HFF-Myc (cell line): ENCODE measurements at places on chromosomes 5 and 9.
A peak's percentile ranks its signal among the peaks of the same experiment; 100 is the strongest.

- no peak for DNase-seq
These were observed 28.5 kb downstream of the TBC1D2 start for GRCh38 chr9:98226957-98227356.

GRCh38 chr9:4090491-4090890, 209.4 kb downstream of the GLIS3 start:
- DNase-seq = no peak

GRCh38 chr5:35188031-35188457, 42.2 kb downstream of the PRLR start:
- no peak for DNase-seq

- DNase-seq = no peak
These were observed 43.2 kb upstream of the UGCG start for GRCh38 chr9:111853450-111853827.

GRCh38 chr5:96703995-96704394, 41.8 kb downstream of the CAST start:
- DNase-seq = no peak

DNA sequence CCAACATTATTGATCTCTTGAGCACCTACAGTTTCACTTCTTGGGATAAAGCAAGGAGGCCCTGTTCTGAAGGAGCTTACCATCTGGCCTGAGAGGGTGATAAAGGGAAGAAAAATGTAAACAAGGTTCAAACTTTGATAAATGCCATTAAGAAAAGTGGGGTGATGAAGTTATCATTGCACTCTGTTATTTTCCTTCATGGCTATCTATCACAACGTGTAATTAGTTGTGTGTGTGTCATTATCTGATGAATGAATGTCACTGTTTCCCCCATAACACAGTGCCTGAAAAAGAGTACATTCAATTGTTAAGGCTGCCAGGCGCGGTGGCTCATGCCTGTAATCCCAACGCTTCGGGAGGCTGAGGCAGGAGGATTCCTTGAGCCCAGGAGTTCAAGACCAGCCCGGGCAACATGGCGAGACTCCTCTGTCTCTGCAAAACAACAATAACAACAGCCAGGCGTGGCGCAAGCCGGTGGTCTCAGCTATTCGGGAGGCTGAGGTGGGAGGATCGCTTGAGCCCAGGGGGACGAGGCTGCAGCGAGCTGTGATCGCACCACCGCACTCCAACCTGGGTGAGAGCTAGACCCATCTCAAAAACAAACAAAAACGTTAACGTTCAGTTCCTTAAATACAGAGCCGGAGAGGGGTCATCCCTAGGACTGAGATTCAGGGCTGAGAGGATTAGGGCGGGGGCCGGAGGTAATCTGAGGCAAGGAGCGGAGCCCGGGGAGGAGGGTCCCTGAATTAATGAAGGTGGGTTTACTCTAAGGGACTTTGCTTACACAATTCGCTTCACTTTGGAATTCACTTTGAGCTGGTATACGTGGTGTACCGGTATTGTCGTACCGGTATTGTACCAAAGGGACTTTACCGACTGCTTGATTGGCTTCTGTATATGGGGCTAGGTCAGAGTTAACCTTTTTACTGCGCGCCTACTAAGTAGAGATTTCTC, 917 bp downstream of the NHP2 start:
- DNase-seq = no peak

DNA sequence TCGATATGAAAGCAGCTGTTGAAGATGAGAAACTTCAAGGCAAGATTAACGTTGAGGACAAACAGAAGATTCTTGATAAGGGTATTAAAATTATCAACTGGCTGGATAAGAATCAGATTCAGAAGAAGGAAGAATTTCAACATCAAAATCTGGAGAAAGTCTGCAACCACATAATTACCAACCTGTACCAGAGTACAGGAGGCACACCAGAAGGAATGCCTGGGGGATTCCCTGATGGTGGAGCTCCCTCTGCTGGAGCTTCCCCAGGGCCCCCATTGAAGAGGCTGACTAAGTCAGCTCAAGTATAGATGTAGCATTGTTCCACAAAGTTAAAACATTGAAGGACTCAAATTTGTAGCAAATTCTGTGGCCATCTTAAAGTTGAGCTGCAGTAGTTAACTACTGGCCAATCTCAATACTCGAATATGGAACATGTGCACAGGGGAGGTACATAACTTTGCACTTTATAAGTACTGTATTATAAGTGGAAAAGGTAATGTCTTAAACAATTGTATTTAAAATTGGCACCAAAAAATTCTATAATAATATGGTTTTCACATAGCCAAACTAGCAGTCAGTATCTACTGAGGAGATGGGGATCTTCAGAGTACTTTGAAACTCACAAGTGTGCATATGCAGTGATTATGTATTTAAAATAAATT, 237.5 kb downstream of the CHSY3 start:
- peak; percentile 11 for DNase-seq

DNA sequence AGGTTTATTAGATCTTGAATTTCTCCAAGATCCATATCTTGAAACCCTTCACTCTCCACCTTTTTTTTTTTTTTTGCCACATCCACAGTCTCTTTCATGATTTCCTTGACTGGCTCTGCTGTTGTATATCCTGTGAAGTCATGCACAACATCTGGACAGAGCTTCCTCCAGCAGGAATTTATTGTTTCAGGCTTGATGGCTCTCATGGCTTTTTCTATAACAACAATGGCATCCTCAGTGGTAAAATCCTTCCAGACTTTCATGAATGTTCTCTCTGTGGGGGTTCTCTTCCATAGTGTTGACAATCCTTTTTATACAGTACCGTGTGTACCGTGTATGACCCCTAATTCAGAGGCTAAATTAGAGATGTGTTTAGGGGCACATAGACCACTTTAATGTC, 24.0 kb downstream of the RANBP17 start:
- DNase-seq = peak; percentile 21

DNA sequence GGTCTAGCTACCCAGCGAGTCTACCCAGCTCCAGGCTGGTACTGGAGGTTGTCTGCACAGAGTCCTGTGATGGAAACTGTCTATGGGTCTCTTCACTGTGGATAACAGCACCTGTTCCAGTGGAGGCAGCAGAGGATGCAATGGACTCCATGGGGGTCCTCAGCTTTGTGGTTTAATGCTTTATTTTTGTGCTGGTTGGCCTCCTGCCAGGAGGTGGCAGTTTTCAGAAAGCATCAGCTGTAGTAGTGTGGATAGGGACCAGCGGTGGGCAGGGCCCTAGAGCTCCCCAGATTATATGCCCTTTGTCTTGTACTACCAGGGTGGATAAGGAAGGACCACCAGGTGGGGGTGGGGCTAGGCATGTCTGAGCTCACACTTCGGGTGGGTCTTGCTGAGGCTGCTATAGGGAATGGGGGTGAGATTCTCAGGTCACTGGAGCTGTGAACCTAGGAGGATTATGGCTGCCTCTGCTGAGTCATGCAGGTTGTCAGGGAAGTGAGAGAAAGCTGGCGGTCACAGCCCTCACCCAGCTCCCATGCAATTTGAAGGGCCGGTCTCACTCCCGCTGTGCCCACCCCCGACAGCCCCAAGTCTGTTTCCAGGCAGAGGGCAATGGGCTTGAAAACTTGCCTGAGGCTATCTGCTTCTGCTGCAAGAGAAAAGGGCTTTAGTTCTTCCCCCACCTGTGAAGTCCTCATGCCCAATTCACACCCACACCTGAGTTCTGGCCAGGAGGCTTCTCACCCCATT, 397.1 kb downstream of the TLE1 start:
- no peak for DNase-seq

- DNase-seq = no peak
These were observed 19.9 kb downstream of the RXRA start for GRCh38 chr9:134346151-134346550.

DNA sequence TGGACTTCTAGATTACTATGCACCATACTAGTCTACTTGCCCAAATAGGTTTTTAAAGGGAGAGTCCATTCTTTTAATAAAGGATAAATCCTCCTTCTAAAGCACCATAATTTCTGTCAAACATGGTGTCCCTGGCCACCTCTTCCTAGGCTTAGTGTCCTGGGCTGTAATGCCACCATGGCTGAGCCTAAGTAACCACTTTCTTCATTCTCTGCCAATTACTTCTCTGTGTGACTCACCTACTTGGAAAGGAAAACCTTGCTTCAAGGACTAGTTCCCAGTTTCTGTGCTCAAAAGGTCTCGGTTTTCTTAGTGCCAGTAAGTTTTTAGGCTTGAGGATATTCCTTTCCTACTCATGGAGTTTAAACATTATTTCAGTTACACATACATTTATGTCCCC, 273.4 kb downstream of the DENND1A start:
- DNase-seq = no peak

DNA sequence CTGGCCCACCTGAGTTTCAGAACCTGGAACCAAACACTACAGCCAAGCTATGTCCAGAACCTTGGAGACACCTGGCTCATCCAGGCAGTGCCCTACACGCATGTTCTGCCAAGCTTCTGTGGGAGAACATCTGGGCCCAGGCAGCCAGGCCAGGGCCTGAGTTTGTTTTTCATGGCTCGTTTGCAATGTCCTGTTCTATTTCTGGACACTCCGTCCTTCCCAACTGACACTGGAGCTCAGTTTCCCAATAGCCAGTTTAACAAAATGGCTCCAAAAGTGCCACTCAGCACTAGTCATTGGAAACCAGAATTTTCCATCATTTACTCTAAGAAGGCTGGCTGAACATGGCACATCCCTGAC, 38.6 kb downstream of the SH3RF2 start:
- no peak for DNase-seq

DNA sequence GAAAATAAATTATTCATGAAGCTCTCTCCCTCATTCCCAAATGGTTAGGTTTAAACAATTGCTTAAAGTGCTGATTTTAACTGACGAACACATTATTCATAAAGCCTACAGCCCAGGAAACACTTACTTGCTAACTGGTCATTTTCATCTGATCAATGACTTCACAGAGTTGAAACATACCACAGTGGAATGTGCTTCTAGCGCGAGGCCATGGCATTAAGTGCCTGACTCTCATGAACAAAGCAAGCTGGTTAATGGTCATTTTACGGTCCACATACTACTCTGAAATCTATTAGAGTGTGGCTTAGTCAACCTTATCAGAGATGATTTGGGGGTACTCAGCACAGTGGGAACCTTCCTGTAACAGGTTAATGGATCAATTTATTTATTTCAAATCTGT, 114.6 kb downstream of the MED27 start:
- no peak for DNase-seq

DNA sequence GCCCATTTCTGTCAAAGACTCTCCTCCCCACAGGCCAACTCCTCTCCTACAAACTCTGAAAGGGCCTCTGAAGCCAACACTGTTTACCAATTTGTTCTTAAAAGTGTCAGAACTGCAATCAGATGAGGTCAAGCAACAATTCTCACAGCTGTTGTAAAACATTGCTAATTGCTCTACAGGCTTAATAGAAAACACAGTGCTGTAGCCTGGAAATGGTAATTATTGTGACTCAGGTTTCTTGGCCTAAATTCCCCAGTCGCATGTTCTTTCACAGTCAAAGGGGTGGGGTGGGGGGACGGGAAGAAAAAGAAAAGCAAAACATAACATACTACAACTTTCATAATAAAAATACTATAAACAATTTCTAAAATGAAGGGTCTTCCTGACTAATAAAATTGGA, 343.2 kb downstream of the DMAC1 start:
- no peak for DNase-seq

- no peak for DNase-seq
These were observed 13.8 kb upstream of the TMEM245 start for GRCh38 chr9:109133533-109133932.

- DNase-seq = no peak
These were observed 19.2 kb downstream of the TAS2R1 start for GRCh38 chr5:9610969-9611368.

DNA sequence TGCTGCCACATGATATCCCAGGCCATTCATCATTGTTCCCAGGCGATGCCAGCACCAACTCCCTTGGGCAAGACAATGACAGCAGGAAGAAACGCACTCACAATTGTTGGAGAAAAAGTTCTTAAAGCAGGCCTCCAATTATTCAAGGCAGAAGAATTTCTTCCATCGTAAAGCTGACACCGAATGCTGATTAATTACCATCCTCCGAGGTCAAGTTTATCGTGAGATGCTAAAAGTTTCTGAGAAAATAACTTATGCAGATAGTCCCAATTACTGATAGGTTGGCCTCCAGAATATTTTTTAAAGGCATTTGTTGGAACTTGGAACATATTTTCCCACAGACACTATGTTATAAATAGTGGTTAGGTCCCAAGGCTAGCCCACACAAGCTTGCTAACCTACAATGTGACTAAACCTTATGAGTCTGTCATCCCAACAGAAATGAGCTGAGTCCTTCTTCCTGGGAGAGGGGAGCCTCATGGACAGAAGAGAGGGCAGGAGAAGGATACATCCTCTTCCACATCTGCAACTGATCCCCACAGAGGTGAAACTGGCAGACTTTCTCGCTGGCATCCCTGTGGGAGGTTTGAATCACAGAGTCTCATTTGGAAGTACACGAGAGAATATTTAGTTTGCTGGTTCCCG, 202.4 kb upstream of the TBC1D2 start:
- no peak for DNase-seq

GRCh38 chr5:53045263-53045662, 56.1 kb downstream of the ITGA2 start:
- no peak for DNase-seq

- no peak for DNase-seq
These were observed 58.9 kb downstream of the TTC39B start for GRCh38 chr9:15248081-15248480.

GRCh38 chr5:132877938-132878337, 4.5 kb downstream of the LEAP2 start:
- DNase-seq = no peak

GRCh38 chr5:35835796-35836742, 20.6 kb upstream of the IL7R start:
- no peak for DNase-seq

DNA sequence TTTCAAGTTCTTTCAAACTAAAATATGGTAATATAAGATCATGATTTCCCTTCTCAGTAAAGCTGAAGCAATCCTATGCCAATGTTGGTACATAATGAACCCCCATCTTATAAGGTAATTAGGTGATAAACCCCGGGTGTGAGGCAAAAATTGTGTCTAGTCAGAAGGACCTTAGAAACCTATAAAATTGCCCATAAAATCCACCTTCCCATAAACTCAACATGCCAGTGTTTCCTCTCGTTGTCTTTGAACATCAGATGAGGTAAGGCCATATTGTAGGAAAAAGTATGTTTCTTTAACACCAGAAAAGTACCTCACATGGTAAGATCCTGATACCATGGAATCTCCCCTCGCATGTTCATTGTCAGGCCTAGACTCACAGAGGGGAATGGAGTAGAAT, 43.3 kb downstream of the SNCAIP start:
- DNase-seq = no peak

GRCh38 chr9:68844631-68845612, 139.9 kb downstream of the PIP5K1B start:
- DNase-seq = no peak
